ENCODE measurements at places on chromosomes 6 and 20.
A peak's percentile ranks its signal among the peaks of the same experiment; 100 is the strongest.

GRCh38 chr6:21360336-21360735 lies 233.2 kb upstream of the SOX4 start:
- ATAC-seq: no peak

DNA sequence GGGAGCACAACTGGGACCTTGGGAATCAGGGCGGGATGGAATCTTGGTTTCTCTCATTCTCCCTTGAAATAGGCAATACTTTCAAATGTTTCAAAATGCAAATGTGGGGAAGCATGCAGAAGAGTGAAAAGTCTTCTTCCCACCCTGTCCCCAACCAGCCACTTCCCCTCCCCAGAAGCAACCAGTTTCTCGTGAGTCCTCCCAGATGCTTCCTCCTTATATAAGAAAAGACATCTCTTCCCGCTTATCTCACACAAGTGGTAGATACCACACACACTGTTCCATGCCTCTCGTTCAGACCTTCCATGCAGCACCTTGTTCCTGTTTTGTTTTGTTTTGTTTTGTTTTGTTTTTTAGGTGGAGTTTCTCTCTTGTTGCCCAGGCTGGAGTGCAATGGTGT lies 25.1 kb downstream of the HCK start:
- no peak for ATAC-seq

DNA sequence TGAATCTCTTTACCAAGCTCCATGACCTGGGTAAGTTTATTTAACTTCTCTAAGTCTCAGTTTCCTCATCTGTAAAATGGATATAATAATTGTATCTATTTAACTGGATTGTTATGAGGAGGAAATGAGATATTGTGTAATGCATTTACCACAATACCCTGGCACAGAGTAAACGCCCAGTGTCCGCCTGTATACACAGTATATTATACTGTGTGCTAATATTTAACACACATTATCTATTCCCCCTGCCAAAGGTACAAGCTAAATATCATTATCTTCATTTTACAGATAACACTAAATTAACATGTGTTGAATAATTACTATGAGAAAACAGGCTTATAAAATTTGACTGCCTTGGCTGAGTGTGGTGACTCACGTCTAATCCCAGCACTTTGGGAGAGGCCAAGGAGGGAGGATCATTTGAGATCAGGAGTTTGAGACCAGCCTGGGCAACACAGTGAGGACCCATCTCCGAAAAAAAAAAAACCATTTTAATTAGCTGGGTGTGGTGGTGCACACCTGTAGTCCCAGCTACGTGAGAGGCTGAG lies 38.7 kb upstream of the TNFRSF21 start:
- no peak for ATAC-seq

DNA sequence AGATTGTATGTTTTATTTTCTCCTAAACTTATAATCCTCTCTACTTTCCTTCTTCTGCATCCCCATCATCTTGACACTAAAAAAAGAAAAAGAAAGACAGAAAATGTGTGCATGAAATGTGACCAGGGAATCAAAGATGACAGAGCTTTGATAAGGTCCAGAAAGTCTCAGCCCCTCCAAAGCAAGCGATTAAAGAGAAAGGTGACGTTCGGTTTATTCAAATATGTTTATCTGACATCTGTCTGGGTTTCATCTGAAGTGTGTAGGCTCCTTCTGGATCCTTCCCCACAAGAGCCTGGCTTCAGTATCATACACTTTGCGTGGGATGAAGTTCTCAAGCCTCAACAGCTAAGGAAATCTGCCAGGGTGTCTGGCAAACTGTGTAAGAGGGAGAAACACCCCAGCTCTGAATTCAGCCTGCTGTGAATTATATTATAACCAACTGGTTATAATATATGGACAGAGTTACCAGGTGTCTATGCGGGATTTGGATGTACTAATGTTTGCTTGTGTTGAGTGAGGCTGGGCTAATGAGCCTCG lies 263.0 kb downstream of the ZNF217 start:
- ATAC-seq: no peak

GRCh38 chr6:158772172-158772571 lies 47.0 kb downstream of the EZR start:
- no peak for ATAC-seq

GRCh38 chr6:165274611-165275010 lies 34.8 kb downstream of the C6orf118 start:
- ATAC-seq: no peak

DNA sequence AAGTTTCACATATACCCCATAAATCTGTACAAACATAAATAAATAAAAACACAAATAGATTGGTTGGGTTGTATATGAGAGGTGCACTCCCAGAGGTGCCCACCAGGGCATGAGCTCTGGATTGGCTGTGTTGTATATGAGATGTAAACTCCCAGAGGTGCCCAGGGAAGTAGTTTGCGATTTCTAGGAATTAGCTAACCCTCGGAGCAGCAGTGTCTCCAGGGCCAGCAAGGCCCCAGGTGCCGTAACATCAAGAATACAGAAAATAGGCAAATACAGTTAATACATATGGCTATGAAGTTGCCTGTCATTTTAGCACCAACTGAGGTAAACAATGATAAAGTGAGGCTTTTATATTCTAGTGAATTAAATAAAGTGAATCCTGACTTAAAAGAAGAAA lies 5.4 kb upstream of the GINM1 start:
- ATAC-seq: peak; percentile 25

- no peak for ATAC-seq
These were observed 573 bp downstream of the SNX3 start for GRCh38 chr6:108260126-108260808.

DNA sequence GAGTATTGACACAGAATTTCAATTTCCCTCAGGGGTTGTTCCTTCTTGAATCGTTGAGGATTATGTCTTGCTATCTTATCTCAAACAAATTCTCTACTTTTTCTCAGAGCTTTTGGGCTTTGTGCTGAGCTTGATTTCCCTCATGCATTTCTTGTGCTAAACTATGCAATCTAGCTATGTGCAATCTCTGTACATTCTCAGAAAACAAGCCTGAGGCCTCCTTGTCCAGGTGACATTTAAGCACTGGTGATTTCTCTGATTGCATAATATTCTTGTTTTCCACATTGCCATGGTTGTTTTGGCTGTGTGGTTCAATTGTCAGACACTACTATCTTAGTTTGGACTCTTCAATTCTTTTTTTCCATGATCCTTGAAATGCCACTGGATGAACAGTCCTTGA lies 81.2 kb upstream of the MAN1A1 start:
- ATAC-seq: no peak

DNA sequence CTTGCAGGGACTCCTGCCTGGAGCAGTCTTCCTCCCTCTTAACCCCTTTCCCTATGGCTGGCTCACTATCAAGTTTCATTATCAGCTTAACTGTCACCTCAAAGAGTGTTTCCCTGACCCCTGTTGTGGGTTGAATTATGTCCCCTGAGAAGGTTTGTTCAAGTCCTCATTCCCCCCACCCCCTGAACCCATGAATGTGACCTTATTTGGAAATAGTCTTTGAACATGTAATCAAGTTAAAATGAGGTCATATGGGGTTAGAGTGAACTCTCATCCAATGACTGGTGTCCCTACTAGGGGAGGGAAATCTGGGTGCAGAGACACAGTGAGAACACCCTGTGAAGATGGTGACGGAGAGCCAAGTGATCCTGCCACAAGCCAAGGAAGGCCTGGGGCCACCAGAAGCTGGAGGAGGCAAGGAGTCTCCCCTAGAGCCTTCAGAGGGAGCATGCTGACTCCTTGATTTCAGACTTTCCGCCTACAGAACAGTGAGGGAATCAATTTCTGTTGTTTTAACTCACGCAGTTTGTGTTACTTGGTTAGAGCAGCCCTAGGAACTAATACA lies 165.2 kb upstream of the TOP1 start:
- ATAC-seq: no peak

- ATAC-seq: no peak
These were observed 287.1 kb downstream of the GMDS start for GRCh38 chr6:1958257-1958656.

- no peak for ATAC-seq
These were observed 93.9 kb downstream of the BFSP1 start for GRCh38 chr20:17437251-17437650.

DNA sequence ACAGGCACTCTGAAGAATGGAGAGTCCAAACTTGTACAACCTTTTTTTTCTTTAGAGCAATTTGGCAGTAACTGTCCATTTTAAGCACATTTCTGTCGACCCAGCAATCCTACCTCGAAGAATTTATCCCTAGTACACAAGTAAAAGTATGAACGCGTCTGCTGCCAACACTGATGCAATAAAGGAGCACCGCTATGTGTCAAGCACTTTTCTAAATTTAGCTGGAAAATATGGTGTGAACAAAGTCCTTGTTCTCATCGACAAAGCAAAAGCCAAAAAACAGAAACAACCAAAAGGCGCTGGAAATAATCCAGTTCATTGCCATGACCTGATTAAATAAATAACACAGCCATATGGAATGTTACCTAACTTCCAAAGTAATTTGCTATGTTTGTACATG lies 1.1 kb downstream of the DPM1 start:
- no peak for ATAC-seq

- no peak for ATAC-seq
These were observed 611.3 kb upstream of the GJE1 start for GRCh38 chr6:141521440-141521839.

- ATAC-seq: no peak
These were observed 86.5 kb upstream of the SCP2D1 start for GRCh38 chr20:18727032-18727508.

- no peak for ATAC-seq
These were observed 213.8 kb downstream of the IBTK start for GRCh38 chr6:82033631-82034211.

GRCh38 chr20:53126185-53126584 lies 154.0 kb downstream of the TSHZ2 start:
- no peak for ATAC-seq

GRCh38 chr6:87472525-87473418 lies at the start of gene SLC35A1:
SLC35A1 (plus strand) TSS chr6:87472974; CDS start chr6:87473004, 30 bp downstream.
- ATAC-seq: peak; percentile 94

DNA sequence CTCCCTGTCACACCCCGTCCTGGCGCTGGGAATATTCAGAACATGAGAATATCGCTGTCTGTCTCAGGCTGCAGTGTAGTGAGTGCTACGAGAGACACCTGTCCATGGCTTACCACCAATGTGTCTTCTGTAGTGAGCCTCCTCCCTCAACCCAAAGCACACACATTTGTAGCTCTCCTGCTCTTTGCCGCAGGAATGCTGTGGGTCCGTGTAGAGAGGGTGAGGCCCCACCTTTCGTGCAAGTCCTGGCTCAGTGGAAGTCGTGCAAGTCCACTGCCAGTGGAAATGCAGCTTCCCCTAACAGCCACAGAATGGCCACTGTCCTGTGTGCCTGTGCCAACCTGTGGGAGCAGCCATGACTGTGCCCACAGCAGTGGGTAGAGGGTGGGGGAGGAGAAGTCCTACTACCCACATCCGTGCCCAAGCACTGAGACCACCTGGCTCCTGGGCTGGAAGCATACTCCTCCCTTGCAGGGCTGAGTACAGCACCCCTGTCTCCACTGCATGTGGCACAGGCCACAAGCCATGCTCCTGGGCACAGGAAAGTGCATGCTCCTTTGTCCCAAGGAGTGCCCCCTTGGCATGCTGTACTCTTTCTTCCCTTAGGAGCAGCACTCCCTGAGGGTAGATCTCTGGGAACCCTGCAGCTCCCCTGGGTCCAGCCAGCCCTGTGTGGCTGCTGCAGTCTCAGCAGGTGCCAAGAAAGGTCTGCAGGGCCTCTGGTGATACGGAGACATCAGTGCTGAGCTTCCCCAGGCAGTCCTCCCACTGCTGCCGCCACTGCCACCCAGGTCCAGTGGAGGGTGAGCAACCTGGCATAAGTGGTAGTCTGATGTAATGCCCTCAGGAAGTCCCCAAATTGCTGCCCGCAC lies 28.0 kb downstream of the IGF2R start:
- ATAC-seq: no peak

DNA sequence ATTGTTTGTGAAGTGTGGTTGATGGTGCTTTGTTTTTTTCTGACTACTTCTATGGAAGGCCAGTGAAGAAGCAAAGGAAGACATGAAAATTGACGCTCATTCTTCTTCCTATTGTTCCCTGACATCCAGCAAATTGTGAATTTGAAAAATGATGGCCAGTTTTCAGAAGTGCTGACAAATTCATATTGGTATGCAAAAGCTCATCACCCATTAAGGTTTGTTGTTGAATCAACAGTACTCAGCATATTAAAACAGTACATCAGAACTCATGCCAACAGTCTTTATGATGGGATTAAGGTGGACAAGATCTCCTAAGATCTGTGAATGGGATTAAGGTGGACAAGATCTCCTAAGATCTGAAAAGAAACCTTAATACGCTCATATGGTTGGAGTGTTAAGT lies 1.0 kb upstream of the MTG2 start:
- ATAC-seq: no peak

DNA sequence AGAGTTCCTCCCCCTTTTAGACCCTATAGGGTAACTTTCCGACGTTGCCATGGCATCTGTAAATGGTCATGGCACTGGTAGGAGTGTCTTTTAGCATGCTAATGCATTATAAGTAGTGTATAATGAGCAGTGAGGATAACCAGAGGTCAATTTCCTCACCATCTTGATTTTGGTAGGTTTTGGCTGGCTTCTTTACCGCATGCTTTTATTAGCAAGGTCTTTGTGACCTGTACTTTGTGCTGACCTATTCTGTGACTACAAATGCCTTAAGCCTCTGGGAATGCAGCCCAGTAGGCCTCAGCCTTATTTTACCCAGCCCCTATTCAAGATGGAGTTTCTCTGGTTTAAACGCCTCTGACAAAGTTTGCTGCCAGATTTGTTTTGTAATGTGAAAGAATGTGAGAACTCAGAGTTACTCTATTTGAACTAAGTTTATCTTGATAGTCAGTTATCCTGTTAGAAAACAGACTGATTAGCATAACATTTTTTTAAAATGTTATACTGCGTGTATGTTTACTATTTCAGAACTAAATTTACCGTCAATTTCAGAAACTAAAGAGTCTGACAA lies 111.3 kb upstream of the PRSS16 start:
- no peak for ATAC-seq

GRCh38 chr20:44861531-44862006 lies 23.9 kb upstream of the YWHAB start:
- no peak for ATAC-seq

DNA sequence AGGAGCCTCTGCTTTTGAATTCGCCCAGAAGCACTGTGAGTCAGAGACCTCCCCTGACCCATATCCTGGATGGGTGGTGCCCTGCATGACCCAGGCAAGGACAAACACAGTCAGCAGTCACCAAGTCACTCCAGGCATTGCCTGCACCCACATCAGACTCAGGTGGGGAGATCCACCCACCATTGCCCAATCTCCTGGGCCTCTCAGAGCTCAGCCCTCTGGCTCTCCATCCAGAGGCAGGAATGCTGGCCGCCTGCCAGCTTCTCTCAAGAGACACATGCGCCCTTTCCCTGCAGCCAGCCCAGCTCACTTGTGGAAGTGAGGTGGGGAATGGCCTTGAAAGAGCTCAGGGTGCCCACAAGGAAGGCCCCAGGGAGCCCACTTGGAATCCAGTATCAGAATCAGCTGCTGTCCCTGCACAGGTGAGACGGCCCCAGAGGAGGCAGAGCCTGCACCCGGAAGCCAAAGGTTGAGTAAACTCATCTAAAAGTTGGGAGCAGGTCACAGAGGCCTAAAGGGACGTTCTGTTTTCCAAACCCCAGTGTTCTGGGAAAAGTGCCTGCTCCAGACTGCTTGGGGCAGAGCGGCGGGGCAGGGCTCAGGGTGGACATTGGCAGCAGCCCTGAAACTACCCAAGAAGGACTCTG lies 129.8 kb downstream of the PREX1 start:
- peak; percentile 43 for ATAC-seq

GRCh38 chr20:45061244-45061643 lies 39.7 kb downstream of the KCNS1 start:
- peak; percentile 76 for ATAC-seq

Measured in activated CD4-positive, CD25-positive, alpha-beta regulatory T cell treated with anti-CD3 and anti-CD28 coated beads, Interleukin-2, amount 50 U/mL, for 24 hours (primary cell).